H1 (cell line): ENCODE measurements at places on chromosomes 16 and 17.

DNA sequence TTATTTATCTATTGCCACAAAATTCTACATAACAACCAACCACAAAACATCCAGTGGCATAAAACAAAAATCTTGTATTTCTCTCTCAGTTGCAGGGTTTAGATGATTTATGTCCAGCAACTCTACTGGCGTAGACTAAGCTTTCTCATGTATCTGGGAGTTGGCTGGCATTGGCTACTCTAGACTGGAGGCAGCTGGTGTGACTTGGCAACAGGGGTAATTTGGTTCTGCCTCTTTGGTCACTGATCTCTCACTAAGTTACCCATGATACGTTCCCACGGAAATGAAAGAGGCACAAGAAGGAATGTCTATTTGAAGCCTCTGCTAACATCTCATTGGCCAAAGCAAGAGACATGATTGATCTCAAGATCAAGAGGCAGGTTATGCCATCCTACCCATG, 144.0 kb downstream of the HS3ST3B1 start:
- no peak for DNase-seq

DNA sequence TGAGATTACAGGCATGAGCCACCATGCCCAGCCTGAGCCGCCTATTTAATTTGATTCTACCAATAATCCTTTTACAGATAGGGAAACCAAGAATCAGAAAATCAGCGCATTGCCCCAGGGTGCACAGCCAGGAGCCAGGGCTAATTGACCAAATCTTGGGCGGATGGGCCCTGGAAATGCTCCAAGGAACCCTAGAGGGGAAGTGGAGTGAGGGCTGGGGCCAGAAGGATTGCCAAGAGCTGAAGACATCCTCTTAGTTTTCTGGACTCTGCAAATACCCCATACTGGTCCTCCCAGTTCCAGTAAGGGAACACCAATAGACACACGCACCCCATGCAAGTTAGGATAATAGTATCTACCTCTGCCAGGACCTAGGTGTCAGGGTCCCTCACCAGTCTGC, 3.8 kb downstream of the FHOD1 start:
- DNase-seq, result no peak

DNA sequence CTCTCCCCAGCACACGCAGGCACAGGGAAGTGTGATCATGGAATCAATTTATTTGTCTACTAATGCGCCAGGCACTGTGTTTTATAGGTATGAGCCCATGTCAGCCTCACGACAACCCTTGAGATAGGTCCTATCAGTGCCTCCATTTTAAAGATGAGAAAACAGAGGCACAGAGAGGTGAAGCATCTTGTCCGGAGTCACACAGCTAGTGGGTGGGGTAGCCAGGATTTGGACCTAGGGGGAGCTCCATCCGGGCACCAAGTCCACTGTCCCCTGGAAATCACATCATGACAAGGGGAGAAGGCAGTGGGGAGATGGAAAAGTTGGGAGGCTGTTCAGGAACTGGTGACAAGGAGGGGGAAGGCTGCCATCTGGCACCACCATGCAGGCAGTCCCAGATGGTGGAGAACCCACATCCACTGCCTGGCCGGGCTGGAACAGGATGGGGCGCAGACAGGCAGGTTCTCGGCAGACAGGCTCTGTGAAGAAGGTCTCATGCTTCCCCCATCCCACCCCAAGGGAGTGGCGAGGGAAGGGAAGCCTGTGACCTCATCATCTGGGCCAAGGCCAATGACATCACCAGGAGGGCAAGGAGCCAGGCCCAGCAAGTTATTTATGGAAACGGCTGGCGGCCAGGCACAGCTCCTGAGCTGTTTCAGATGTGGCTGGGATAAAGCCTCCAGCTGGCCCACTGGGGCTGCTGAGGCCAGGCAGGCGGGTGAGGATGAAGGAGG, 126.0 kb upstream of the SDK2 start:
- no peak for DNase-seq

DNA sequence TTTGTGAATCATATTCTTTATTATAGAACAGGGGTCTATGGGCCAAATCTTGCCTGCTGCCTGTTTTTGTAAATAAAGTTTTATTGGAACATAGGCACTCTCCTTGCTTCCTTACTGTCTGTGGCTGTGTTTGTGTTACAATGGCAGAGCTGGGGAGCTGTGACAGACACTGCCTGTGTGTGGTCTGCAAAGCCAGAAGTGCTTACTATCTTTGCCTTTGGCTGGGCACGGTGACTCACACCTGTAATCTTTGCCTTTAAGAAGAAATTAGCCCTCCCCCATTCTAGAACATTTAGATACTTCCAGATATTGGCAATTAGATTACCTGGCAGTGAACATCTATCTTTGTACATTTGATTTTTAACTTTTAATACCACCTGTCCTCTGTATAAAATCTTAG, 308.3 kb downstream of the FOXL1 start:
- DNase-seq, result no peak

- DNase-seq, result peak; percentile 90
Measured at GRCh38 chr17:40026816-40027613, 11.8 kb downstream of the CSF3 start.

GRCh38 chr17:13989138-13989537, 80.2 kb upstream of the COX10 start:
- DNase-seq, result no peak

GRCh38 chr17:78472035-78472905, 93.8 kb downstream of the PGS1 start:
- no peak for DNase-seq

- no peak for DNase-seq
Measured at GRCh38 chr16:89357055-89357816, 133.1 kb downstream of the ANKRD11 start.

DNA sequence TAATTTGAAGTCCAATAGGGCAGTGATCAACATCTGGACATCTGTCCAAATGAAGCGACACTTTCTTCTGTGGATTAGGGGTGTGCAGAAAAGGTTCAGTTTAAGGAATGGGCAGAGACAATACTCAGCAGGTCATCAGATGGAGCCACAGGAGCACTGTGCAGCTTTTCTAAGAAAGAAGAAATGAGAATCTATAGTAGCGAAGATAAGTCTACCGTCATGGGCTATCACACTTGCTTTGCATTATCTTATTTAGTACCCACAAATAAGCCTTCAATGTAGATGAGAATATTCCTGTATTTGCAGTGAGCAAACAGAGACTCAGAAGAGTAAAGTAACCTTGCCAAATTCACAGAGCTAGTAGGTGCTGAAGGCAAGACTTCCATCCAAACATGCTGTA, 412.0 kb upstream of the GOT2 start:
- no peak for DNase-seq

GRCh38 chr16:49236216-49236615, 45.4 kb downstream of the CBLN1 start:
- DNase-seq, result no peak

GRCh38 chr16:50537533-50538290, 10.5 kb upstream of the NKD1 start:
- no peak for DNase-seq

GRCh38 chr16:56691885-56692284, 9.6 kb downstream of the MT1X start:
- no peak for DNase-seq

DNA sequence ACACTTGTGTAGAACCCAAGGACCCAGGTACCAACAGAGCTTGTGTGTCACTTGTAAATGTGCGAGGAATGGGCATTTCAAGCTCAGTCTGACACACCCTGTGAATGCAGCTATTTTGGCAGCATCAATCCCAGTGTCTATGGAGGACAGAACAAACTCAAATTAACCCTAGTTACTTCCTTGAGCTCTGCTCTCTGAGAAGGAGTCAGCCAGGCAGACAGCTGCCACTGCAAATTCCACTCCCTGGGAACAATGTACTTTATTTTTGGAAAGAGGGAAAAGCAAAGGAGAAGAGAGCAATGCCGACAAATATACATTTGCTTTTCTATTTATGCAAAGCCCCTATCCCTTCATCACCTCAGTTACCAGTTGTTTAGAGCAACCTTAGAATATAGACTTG, 48.4 kb upstream of the NOG start:
- no peak for DNase-seq

GRCh38 chr17:36183001-36183971, 6.8 kb upstream of the TBC1D3B start:
- DNase-seq, result no peak

GRCh38 chr16:67883872-67884261, 818 bp upstream of the NRN1L start:
- peak; percentile 90 for DNase-seq

- DNase-seq, result no peak
Measured at GRCh38 chr16:10103118-10103517, 79.1 kb downstream of the GRIN2A start.

DNA sequence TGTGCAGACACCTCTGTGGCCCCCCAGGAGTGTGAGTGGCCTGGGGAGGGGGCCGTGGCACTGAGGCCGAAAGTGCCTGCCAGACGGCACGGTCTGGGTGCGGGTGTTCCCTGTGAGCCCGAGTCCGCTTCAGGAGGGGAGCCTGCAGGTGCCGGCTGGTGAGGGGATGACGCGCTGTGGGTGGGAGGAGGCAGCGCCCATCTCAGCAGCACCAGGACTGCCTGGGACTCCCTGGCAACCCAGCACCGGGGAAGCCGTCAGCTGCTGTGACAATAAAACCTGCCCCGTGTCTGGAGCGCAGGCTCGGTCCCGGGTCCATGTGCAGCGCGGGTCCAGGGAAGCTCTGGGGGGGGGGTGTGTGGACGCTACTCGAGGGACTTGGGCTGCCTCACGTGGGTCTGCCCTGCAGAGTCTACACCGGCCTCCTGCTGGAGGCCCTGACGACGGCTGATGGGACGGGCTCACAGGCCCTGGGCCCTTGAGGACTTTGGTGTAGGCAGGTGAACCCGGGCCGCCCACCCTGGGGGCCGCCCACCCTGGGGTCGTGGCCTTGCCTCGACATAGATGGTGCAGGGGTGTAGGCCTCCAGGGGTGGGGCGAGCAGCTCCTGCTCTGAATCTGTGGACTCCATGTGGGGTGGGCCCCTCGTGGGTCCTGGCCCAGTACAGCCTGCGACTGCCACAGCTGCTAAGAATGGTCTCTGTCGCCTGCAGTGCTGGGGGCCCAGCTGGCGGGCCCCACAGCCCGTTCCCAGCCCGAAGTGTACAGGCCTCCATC, 5.9 kb upstream of the RAB40C start:
- DNase-seq, result no peak

- no peak for DNase-seq
Measured at GRCh38 chr16:27377666-27378485, 24.1 kb upstream of the IL21R start.

DNA sequence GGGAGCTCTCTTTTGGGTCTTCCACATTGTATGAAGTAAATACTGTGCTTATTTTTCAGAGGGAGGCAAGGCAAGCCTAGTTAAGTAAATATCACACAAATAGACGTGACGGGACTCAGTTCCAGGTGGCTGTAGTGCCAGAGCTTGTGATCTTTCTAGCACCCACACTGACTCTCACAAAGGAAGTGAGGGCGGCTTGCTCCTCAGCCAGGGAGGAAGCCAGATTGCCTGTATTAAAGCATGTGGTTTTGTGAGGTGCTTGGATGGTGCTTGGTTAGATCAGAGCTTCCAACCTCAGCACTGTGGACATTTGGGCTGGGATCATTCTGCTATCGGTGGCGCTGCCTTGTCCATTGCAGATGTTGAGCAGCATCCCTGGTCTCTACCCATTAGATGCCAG, 80.1 kb downstream of the VAT1L start:
- no peak for DNase-seq

DNA sequence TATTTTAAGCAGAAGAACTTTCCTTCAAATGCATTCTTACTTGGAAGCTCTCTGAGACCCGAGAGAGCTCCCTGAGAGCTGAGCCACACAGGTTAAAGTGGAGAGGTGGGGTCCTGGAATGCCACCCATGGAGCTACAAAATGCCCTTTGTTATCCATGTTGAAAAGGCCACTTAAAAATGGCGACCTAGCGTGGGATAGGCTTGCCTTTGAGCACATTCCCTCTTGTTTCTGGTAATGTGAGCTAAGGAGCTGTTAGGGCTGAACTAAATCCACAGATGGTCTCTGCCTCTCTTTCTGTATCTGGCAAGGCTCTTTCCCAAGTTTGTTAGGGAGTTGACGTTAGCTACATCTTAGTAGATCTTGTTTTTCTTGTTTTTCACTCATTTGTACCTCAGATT, 171.6 kb downstream of the SNX29 start:
- peak; percentile 55 for DNase-seq

- DNase-seq, result no peak
Measured at GRCh38 chr17:8312726-8313600, 2.9 kb downstream of the ARHGEF15 start.

DNA sequence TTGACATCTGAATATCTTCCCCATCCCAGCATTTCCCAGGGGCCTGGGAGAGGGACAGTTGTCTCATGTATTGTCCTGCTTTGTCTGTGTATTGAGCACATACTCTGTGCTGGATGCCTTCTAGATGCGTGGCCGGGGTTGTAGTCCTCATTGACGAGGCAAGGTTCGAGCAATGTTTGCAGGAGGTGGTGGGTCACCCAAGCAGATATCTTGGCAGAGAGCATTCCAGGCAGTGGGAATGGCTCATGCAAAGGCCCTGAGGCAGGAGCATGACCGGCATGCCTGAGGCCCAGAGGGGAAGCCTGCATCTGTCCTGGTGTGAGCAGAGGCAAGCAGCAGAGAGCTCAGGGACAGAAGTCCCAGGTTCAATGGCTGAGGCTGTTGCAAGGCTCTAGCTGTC, 17.5 kb downstream of the KRT33A start:
- DNase-seq, result no peak

- DNase-seq, result no peak
Measured at GRCh38 chr16:23836078-23836403, 258 bp downstream of the PRKCB start.

DNA sequence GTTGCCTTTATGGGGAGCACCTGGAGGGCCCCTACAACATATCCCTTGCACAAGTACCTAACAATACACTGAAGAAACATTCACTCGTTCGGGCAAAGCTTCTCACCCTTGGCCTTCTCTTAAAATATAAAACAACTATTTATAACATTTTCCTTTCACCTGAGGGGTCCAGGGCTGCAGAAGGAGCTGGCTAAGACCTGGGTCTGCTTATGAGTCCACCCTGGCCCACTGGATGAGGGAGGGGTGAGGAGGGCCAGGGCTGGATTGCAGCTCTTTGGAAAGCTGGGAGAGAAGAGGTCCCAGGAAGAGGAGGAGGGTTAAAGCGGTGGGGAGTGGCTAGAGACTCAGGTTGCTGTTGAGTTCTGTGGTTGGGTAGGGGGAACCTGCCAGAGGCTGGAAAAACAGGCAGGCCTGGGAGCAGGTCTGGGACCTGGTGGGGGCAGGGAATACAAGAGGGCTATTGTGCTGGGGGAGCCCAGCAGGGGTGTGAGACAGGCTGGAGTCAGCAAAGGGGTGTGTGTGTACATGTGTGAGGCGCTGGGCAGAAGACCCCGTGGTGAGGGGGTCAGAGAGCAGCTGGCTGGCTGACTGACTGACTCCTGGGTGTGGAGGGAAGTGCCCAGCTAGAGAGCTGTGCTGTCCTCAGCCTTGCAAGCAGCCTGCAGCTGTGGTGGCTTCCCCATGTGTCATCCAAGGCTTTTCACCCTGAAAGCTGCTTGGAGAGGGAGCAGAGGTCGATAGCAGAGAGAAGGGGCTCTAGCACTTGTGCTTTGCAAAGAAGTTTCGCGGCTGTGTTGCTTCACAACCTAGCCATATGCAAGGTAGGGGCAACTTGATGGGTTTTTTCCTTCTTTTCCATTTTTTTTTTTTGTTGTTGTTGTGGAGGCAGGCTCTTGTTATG, 10.2 kb upstream of the MRC2 start:
- DNase-seq, result peak; percentile 74

- no peak for DNase-seq
Measured at GRCh38 chr17:17140590-17140980, 65.5 kb downstream of the PLD6 start.

GRCh38 chr17:43211480-43212402, at the start of gene TMEM106A:
Gene TMEM106A (plus strand): TSS chr17:43211875. CDS start chr17:43213042, 1,167 bp downstream.
- DNase-seq, result peak; percentile 34
